RWPE1 (cell line): ENCODE measurements at places on chromosomes 6 and 20.

DNA sequence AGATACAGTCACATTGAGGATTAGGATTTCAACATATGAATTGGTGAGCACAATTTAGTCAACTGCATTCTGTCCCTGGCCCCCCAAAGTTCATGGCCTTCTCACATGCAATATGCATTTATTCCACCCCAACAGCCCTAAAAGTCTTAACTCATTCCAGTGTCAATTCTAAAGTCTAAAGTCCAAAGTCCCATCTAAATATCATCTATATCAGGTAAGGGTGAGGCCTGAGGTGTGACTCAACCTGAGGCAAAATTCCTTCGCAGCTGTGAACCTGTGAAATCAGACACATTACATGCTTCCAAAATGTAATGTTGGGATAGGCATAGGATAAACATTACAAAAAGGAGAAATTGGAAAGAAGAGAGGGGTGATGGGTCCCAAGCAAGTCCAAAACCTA lies 27.8 kb downstream of the CLIC5 start:
- DNase-seq: no peak

DNA sequence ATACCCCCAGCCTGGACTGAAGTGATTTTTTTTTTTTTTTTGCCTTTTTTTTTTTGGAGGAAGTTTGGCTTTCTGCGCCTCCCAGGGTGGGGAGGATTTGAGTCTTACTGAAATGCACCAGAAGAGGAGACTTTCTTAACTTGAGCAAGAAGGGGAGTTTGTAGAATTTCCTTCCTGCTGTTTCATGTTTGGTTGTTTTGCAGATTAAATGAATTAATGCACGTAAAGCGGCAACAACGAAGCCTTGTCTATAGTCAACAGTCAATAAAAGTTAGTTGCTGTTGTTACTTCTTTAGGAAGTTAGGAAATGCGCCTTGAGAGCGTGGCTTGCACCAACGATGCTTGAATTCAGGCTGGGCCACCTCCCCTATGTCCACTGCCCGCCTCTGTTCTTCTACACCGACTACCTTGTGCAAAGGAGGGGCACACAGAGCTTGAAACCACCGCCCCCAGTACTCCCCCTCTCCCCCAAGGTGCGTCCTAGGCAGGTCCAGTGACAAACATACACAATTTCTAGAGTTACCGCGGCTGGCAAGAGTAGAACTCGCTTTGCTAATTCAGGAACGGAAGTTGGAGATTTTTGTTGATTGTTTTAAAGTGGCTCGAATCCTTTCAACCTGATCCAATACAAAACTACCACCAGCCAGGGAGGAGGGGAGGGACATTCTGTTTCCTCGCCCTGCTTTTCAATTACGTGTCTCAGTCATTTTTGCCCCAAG lies 830 bp upstream of the CYP24A1 start:
- DNase-seq: no peak

- DNase-seq: no peak
Measured at GRCh38 chr6:37011656-37012378, 6.4 kb downstream of the FGD2 start.

DNA sequence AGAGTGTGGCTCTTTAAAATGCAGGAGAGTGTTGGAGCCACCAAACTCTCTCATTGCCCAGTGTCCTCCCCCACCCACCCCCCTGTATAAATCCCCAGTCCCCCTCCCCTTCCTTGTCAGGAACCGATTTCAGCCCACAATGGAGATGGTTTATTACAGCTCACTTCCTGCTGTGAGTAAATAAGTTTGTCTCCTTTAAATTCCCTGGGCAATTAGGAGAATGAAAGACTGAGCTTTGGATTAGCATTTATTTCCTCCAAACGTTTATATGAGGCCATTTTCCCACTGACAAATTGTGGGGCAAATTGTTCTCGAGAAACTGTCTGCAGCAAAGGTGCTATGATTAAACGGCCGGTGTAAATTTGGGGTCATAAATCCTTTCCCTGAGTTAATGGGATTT lies 128.8 kb downstream of the DHX35 start:
- DNase-seq: no peak

DNA sequence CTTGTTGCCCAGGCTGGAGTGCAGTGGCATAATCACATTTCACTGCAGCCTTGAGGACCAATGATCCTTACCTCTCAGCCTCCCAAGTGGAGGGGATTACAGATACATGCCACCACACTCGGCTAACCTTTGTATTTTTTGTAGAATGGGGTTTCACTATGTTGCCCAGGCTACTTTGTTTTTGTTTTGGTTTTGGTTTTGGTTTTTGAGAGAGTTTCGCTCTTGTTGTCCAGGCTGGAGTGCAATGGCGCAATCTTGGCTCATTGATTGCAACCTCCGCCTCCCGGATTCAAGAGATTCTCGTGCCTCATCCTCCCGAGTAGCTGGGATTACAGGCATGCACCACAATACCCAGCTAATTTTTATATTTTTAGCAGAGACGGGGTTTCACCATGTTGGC lies 105.5 kb downstream of the BMP7 start:
- DNase-seq: no peak

DNA sequence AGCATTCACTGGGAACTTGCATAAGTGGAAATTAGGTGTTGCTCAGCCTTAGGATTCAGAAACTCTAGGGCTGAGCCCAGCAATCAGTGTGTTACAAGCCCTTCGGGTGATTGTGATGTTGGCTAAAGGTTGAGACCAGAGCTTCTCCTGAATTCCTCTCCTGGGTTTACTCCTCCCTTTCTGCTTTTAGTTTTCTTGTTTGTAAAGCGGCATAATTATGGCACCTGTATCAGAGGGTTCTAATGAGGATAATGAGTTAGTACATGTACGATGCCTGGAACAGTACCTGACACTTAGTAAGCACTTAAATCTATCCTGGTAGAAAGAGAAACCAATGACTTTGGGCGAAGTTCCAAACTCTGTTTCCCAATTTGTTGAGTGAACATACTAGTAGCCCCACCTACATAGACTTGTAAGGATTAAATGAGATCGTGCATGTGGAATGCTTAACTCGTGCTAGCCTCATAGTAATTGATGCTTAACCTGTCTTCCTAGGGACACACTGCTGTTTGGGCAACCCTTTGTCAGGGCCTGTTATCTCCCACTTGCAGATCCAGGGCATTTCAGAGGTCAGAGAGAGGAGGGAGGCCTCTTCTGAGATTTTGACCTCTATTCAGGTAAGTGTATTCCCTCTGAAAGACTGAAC lies 932 bp upstream of the EZR start:
- no peak for DNase-seq

DNA sequence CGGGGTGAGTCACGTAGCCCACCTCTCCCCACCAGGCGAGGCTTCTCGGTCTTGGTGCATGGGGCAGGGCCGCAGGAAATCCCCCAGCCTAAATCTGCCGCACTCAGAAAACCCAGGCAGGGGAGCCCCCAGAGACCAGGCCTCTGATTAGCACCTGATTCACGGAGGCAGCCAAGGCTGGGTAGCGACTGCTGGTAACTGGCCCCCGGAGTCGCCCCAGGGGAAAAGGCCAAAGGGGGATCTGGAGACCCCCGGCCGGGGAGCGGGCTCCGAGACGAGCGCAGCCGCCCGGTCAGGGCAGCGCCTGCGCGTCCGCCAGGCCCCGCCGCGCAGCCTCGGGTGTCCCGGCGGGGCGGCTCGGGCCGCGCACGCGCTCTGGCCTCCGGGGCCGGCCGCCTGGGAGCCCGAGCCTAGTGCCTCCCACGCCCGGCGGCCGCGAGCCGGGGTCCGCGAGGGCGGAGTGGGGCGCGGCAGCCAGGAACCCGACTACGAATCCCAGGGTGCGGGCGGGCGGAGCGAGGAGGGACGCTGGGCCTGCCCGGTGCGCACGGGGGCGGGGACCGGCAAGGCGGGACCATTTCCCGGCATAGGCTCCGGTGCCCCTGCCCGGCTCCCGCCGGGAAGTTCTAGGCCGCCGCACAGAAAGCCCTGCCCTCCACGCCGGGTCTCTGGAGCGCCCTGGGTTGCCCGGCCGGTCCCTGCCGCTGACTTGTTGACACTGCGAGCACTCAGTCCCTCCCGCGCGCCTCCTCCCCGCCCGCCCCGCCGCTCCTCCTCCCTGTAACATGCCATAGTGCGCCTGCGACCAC lies at the start of gene DUSP22:
DUSP22 (plus strand) TSS at position 791 of the 809 bp plus-strand sequence. CDS start 53 bp downstream, outside the sequence.
- DNase-seq: peak; percentile 97

GRCh38 chr6:3117912-3118352 lies 579 bp upstream of the BPHL start:
- DNase-seq: no peak
